MV-4-11 (cell line): ENCODE measurements at places on chromosomes 6 and 20.

GRCh38 chr20:33015700-33016580, 8.4 kb downstream of the BPIFB2 start:
- DNase-seq, result no peak

- DNase-seq, result no peak
Observed at GRCh38 chr6:116556065-116556464, 2.5 kb downstream of the CALHM4 start.

DNA sequence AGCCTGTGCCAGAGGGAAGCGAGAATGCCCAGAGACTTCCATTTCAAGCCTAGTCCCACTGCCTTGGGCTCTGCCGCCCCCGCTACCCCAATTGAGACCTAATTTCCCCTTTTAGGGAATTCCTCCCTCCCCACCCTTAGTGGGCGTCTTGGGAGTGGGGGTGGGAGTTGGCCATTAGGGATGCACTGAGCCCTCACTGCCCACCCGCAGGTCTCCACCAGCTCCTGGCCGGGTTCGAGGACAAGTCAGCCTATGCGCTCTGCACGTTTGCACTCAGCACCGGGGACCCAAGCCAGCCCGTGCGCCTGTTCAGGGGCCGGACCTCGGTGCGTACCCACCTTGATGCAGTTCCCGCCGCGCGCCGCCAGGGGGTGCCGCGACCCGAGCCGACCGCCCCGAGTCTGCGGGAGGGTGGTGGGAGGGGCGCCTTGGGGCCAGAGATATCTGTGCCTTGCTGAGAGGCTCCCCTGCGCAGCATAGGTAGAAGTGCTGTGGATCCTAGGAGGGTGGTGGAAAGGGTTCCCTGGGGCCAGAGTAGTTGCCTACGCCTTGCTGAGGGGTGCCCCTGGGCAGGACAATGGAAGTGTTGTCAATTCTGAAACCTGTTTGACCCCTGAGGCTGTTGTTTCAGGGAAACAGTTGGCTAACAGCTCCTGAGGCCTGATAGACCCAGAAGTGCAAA, 9.2 kb downstream of the ITPA start:
- no peak for DNase-seq

DNA sequence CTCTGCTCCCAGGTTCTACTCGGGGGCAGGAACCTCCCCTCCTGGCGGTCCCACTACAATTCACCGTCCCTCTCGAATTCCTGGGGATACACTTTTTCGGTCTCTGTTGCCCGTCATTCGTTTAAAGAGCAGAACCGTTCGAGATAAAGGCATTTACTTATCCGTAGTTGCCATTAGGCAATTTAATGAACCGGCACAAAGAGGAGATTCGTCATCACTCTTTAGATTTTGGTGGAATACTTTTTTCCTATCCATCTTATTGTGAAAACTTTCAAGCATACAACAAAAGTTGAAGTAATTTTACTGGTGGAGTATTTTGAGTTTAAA, 1.2 kb upstream of the CD24 start:
- no peak for DNase-seq

DNA sequence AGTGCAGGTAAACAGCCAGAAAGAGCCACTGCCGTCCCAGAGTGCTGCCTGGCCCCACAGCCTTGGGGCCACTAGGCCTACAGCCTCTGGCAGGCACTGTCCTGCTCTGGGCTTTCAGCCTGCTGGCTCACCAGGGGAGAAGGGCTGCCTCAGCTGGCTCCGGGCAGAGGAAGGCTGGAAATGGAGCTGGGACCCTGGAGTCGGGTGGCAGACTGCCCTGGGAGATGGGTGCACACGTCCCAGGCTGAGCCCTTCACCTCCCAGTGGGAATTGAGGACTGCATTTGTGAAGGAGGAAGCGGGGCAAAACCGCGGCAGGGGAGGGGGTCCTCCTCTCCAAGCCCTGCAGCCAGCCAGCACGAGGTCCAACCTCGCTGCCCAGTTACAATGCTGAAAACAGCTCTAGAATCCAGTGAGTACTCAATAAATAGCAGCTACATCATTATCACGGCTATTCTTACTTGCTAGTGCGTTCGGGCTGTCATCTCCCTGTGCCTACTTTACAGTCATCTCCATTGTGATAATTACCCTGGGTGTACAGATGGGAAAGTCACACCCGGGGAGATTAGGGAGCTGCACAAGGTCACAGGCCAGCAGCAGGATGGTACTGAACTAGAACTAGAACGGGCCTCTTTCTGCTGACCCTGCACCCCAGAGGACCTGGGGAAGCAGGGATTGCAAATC, 13.1 kb downstream of the ACSS1 start:
- DNase-seq, result no peak

DNA sequence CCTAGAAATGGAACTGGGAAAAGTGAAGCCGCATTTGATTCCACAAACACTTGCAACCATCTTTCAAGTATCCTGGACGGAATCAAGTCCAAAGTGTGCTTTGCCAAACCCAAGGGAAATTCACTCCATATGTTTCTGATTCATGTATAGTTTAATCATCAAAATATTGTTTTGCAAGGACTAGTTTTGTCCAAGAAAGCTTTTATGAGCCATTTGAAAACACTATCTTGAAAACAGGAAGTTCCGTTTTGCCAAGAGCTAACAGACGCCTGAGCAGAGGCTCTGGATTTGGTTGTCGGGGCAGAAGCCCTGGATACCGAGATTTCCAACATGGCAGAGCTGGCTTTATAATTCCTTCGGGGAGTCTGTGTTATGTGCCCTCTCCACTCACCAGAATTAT, 251.1 kb downstream of the PHACTR1 start:
- peak; percentile 68 for DNase-seq

GRCh38 chr6:64083261-64083660, 447.7 kb downstream of the PHF3 start:
- DNase-seq, result no peak

DNA sequence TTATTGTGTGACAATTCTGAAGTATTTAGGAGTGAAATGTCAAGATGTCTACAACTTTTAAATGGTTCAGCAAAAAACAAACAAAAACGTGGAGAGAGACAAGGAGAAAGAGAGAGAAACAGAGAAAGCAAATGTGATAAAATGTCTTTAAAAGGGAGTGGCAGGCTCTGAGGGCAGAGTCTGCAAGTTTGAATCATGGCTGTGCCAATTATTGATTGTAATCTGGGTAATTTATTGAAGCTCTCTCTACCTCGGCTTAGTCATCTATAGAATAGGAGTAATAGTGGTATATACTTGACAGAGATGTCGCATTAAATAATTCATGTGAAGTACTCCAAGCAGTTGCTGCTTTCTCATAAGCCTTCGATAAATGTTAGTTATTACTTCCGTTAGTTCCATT, 61.3 kb upstream of the ARID1B start:
- DNase-seq, result no peak

GRCh38 chr6:20416567-20417345, 15.1 kb downstream of the E2F3 start:
- no peak for DNase-seq

DNA sequence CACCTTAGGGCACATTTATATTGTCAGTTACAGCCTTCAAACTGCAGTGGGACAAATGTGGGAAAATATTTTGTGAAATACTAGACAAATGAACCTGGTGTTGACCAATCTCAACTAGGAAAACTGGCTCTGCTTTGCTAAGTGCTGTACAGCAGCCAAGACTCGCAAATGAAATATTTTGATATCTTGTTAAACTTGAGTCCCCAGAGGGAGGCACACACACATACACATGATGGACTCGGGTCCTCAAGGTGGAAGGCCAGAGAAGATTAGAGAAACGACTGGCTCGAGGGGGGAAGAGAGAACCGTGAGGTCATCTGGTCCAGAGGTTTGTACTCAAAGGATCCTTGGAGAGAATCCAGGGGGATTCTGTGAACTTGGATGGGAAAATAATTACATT, 67.3 kb upstream of the JAG1 start:
- DNase-seq, result no peak

- DNase-seq, result no peak
Observed at GRCh38 chr6:161414707-161415106, 140.8 kb upstream of the AGPAT4 start.

- DNase-seq, result peak; percentile 39
Observed at GRCh38 chr20:35992713-35993335, 24.4 kb downstream of the CNBD2 start.

- no peak for DNase-seq
Observed at GRCh38 chr20:4151342-4151741, 136.0 kb upstream of the RNF24 start.

GRCh38 chr6:31534521-31535040, 5.8 kb downstream of the MCCD1 start:
- no peak for DNase-seq

GRCh38 chr6:137928286-137928685, 61.2 kb downstream of the TNFAIP3 start:
- peak; percentile 90 for DNase-seq

DNA sequence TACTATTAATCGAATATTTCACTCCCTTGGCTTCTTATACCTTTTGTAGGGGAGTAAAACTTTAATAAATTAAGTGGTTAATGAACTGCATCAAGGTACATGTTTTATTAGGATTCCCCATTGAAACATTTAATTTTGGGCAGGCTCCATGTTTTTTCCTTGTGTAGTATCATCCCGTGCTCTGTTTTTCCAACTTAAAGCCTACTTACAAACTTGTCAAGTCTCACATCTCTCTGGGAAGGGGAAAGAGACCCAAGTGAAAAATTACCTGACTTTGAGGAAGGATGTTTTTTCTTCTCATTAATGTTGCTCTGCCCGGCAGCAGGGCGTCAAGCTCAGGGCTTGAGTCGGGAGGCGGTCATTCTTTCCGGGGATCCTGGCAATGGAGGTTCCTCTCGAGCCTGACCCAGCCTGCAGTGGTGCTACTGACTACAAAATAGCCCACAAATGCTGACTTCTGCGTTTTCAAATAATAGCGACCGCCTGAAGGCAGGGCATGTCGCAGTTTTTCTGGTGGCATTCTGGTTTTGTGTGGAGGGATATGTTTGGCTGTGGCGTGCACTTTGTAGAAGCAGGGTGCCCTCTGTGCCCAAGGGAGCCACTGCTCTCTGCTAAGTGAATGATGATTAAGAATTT, 2.4 kb downstream of the DSP start:
- DNase-seq, result no peak

- DNase-seq, result no peak
Observed at GRCh38 chr6:143581835-143582480, 70.4 kb upstream of the FUCA2 start.

DNA sequence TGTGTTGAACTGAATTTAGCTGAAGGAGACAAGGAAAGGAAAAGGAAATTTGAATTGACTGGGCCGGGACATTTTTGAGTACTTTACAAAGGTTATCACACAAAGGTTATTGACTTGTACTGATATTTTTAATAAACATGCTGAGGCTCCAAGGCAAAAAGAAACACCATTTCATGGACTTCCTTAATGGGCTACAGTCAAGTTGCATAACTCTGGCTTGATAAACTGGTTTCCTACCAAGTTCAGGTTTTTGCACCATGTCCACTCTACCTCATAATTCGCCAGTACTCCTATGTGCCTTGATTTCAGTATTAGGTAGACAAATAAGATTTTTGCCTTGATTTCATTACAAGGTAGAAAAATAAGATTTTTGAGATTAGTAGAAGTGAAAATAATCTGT, 65.8 kb upstream of the FUT9 start:
- no peak for DNase-seq

DNA sequence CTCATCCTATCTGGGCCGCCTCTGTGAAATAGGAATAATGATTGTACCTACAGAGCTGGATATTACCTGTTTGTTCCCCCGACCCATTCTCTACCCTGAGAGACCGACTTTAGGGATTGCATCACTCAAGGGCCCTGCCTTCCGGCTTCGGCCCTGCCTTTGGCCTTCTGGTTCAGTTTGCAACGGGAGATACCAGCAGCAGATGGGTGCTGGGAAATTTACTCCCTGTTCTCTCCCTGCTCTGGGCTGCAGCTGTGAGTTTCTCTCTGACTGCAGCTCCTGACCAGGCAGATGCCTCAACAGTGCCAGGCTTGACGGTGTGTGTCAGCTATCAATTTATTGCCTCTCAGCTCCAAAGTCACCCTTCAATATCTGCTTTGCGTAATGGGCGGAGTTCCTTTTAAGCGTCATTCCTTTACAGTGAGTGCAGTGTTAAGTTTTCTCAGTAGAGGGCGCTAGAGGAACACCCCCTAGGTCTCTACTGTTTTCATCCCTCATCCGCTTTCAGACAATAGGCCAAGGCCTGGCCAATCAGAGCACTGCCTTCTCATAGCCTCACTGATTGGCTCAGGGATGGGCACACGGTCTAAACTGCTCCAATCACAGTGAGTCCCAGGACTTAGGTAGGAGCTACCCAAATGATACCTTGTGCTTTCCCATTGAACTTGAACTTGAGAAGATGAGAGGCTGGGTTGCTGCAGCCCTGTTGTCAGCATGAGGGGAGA, 30.0 kb downstream of the KCNG1 start:
- DNase-seq, result peak; percentile 74

GRCh38 chr6:12811519-12811918, 95.0 kb downstream of the PHACTR1 start:
- peak; percentile 63 for DNase-seq

DNA sequence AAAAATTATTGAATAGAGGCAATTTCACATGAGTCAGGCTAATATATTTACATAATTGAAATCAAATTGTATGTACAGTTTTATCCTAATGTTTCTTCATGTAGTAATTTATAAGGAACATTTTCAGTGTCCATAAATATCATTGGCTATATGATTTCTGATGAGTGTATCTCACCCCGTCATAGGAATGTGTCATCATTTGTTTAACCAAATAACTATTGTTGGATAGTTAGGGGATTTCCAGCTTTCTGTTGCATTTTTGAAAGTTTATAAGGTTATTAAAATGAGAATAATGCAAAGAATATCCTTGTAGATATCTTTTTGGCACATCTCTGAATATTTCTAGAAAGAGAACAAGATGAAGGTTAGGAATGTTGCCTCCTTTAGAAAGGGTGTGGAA, 39.0 kb downstream of the SYTL3 start:
- DNase-seq, result no peak

DNA sequence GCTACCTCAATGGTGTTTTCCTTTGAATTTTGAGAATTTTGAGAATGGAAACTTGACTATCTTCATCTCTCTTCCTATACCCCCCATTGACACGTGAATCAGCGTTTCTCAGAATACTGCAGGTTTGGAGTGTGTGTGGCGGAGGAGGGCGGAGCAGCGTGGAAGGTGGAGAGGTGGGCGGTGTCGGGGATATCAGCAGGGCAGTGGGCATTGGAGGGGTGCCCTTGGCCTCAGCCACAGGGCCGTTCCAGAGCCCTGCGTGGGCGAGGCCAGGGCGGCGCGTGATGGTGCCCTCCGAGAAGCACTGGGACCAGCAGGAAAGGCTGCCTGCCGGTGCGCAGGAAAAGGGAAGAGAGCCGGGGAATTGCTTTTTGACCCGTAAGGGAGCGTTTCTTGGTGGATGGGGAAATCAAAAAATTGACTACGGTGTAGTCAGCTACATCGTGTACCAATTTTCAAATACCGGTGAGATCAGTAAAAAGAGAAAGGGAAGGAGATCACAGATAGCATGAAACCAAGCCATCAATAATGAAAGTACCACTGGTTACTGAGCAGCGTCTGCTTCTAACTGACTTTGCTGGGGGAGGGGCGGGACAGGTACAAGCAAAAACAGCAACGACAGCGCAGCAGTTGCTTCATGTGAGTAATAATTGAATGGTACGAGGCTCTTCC, 82.7 kb upstream of the DUSP22 start:
- DNase-seq, result no peak

DNA sequence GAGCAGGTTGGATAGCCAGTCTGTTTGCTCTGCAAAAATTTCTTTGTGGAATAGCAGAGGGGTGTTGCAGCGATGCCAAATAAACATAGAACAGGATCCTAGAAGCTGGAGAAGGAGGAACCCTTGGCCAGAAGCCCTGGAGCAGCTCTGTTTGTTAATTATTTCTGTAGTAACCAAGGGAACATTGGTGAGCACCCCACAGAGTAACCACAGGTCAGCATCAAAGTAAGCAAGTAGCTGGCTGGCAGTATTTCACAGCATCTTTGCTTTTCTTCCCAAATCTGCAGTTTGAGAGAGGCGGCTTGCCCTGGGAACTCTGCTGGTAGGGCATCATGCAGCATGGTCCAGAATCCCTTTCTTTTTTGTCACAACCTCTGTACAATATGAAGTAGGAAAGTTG, 12.7 kb upstream of the APMAP start:
- DNase-seq, result no peak
